Cardiac ventricle fibroblast (primary cell): ENCODE measurements at places on chromosomes 16 and 17. TPM values are rescaled to one million over a fixed set of nuclear protein-coding genes. Genes with fewer than 3 reads are reported as not detected.

GRAP gene
- 1.3 and 1.4 TPM in 2 replicates for total RNA-seq

GCGR gene
- not detected in 2 replicates for total RNA-seq

KCNH4 gene
- not detected in 2 replicates for total RNA-seq

TXNL4B gene
- total RNA-seq = 9.4 and 11.0 TPM in 2 replicates

KRTAP9-2 gene
- total RNA-seq = not detected in 2 replicates

HOXB1 gene
- total RNA-seq = not detected in 2 replicates

SALL1 gene
- 1.4 and 1.5 TPM in 2 replicates for total RNA-seq

OR1A1 gene
- not detected in 2 replicates for total RNA-seq

TBC1D3L gene
- 1.9 and 4.1 TPM in 2 replicates for total RNA-seq

KCNG4 gene
- not detected in 2 replicates for total RNA-seq

YPEL2 gene
- total RNA-seq = 13.5 and 15.4 TPM in 2 replicates

PRRT2 gene
- 0.78 and 1.2 TPM in 2 replicates for total RNA-seq

OTOP2 gene
- total RNA-seq = not detected in 2 replicates

C16orf92 gene
- total RNA-seq = not detected in 2 replicates

SLC35G6 gene
- total RNA-seq = not detected in 2 replicates

ODAD4 gene
- 0.06 and 0.20 TPM in 2 replicates for total RNA-seq

ESRP2 gene
- not detected in 2 replicates for total RNA-seq

MPV17L gene
- total RNA-seq = 0.34 and 0.62 TPM in 2 replicates

NOL3 gene
- total RNA-seq = 20.3 and 26.3 TPM in 2 replicates

TEX19 gene
- not detected in 2 replicates for total RNA-seq

DCXR gene
- total RNA-seq = 70.6 and 80.2 TPM in 2 replicates

NME3 gene
- total RNA-seq = 61.7 and 65.7 TPM in 2 replicates

NUPR1 gene
- 40.7 and 57.5 TPM in 2 replicates for total RNA-seq

PPP1R27 gene
- not detected in 2 replicates for total RNA-seq

HBZ gene
- total RNA-seq = not detected in 2 replicates

IGSF6 gene
- total RNA-seq = not detected in 2 replicates

NPIPB4 gene
- 4.9 and 8.6 TPM in 2 replicates for total RNA-seq

VPS25 gene
- total RNA-seq = 50.6 and 60.9 TPM in 2 replicates

MT1M gene
- total RNA-seq = 0.24 TPM in 1 of 2 replicates, not detected in the other

TRIM72 gene
- not detected in 2 replicates for total RNA-seq

SLFN14 gene
- total RNA-seq = not detected in 2 replicates

PTX4 gene
- 0.37 TPM in 1 of 2 replicates, not detected in the other for total RNA-seq

TEX14 gene
- 0.34 TPM in 1 of 2 replicates, not detected in the other for total RNA-seq

ZNF287 gene
- 6.3 and 6.8 TPM in 2 replicates for total RNA-seq

ADAM11 gene
- total RNA-seq = 0.15 and 0.25 TPM in 2 replicates

CCL17 gene
- total RNA-seq = not detected in 2 replicates

TBC1D3K gene
- not detected in 2 replicates for total RNA-seq

NPIPA8 gene
- 5.3 and 32.2 TPM in 2 replicates for total RNA-seq
